Stimulated activated effector memory CD8-positive, alpha-beta T cell treated with anti-CD3 and anti-CD28 coated beads, Interleukin-12 subunit alpha, Interleukin-12 subunit beta, amount 100 ng/mL, for 72 hours (primary cell): ENCODE measurements at places on chromosomes 7 and 10.

DNA sequence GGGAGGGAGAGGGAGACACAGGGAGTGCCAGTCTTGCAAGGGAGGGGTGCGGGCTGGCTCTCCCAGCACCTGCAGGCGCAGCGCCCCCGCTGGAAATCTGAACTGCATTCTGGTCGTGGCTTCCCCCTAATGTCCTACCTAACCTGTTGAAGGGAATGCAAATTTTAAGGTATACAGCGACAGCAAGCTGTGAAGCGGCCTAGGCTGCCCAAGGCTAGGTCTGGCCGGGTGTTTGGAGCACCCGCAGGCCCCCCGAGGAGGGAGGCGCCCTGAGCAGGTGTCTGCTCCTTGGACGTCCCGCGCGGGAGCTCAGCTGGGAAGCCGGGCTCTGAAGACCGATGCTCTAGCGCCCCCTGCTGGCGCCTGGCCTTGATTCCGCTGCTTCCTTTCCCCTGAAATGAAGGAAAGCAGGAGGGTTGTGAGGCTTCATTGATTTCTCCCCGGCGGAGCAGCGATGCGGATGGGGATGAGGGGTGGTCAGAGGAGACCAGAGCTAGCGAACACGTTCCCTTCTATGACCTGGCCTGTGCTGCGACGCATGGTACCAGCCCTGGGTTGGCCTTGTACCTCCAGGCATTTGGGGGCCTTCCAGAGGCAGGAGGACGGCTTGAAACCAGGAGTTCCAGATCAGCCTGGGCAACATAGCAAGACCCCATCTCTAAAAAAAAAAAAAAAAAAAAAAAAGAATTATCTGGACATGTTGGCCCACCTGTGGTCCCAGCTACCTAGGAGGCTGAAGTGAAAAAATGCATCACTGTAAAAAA, 601.3 kb downstream of the GALNT17 start:
- peak; percentile 72 for DNase-seq

- no peak for DNase-seq
These were observed 140.1 kb downstream of the GFRA1 start for GRCh38 chr10:116132780-116133399.

DNA sequence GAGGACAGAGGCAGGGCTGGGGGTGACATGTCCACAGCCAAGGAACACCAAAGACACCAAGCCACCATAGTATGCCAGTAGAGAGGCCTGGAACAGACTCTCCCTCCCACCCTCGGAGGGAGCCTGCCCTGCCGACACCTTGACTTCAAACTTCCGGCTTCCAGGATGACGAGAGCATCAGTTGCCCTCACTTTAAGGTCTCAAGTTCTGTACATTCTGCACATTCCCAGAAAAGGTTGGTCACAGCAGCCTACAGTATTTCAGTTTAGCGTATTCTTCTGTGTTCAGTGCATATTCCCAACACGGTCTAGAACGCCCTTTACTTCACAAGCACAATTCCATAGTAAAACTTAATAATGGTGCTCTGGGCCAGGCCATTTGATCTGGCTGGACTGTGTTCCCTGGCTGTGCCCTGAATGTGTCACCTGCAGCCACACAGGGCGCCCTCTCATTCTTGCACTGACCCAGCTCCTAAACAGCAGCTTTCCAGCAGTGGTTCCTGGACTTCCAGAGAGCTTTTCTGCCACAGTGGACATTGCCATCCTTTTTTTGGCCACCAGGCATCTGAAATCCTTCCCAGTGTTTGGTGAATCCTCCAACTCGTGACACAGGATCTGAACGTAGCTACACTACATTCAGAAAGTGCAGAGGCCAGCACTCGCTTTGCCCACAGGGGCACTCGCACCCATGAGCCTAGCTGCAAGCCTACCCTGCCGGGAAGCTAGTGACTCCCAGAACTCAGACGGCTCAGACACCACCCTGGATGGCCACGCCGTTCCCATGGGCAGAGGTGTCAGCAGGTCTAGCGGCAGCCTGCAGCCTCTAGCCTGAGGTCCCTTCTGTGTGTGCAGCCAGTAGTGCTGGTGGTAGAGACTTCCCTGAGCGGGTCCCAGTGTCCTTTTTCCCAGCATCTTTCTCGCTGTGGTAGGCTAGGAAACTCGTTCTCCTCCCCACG, 36.4 kb upstream of the INSIG1 start:
- no peak for DNase-seq

DNA sequence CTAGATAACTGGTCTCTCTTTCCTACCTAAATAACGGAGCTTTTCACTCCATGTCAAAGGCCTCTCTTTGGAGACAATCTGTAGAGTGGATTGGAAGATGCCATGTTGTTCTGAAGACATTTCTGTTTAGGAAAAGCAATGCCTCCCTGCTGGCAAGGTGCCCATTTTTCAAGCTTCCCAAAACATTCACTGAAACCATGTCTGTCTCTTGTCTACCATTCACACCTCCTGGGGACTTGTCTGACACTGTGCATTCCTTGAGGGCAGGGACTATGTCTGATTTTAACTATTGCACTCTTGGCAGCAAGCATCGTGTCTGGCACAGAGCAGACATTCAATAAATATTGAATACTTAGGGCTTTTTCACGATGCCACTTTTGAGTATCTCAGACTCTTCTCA, 528.9 kb upstream of the NRP1 start:
- DNase-seq = no peak

GRCh38 chr10:51972733-51973346, 273.4 kb upstream of the CSTF2T start:
- no peak for DNase-seq

DNA sequence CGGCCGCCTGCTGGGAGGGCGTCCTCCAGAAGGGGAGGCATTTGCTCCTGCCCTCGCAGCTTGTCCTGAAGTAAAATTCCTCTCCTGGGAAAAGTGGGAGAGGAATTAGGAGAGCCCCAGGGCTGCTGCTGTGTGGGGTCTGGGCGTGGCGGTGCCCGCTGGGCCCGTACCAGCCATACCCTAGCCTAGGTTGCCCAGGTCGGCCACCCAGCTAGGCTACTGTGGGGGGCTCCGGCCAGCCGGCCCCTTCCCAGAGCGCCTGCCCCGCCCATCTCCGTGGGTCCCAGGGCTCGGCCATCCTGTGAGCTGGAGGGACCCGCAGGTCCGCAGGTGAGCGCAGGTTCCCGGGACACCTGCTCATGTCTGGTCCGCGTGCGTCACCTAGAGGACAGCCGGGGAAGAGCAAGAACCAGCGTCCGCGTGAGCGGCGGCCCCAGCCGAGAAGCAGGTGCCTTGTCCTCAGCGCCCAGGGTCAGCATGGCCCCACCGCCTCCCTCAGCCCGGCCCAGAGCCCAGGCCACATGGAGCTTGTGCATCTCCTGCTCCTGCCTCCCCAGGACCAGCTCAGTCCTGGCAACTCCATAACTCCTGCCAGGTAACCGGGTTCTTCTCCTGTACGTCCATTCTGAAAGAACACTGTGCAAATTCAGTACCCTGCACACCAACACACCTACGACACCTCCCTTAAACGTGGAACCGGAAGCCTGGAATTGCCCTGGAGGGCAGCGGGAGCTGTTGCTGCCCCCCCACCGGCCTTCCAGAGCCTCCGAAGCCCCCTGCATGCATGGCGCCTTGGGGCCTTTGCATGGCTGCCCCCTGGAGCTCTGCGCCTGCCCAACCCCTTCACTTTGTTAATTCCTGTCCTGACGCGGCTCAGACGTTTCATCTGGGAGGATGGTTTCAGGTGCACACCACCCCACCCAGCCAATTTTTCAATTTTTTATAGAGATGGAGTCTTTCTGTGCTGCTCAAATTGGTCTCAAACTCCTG, 22.8 kb upstream of the FOXL3 start:
- no peak for DNase-seq

GRCh38 chr10:82668221-82668895, 793.4 kb downstream of the NRG3 start:
- DNase-seq = no peak
